ENCODE measurements at places on chromosomes 5 and 9.

GRCh38 chr9:134929193-134930158 lies 11.8 kb upstream of the FCN1 start:
- DNase-seq, result no peak

DNA sequence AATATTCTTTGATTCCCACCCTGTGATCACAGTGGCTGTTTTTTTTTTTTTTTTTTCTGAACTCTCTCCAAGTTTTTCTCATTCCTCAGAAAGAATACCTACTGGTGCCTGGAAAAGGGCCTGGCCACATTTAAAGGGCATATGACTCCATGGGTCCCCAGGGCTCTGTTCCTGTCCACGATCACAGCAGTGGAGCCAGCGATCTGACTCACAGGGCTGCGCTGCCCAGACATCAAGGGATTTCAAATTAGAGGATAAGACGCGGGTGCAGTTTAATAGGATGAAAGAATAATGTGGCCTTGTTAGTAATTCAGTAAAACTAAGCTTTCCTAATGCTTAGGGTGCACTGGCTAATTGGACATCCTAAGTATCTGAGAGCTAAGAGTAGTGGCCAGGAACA lies 175.1 kb upstream of the MSX2 start:
- DNase-seq, result no peak

DNA sequence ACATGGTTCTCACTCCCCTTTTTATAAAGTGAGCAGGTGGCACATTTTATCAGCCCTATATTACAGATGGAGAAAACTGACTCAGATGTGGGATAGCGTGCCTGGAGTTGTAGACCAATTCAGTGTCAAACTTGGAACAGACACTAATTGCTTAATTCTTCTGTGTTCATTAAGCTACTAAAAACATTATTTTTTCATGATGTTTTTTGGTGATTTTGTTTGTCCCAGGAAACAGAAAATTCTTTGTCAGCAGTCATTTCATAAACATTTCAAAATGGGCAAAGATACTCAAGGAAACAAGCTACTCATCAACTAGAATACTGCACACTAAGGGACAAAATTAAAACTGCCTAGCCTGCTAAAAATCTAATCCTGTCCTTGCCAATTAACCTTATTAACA lies 2.2 kb downstream of the ABHD17B start:
- no peak for DNase-seq

DNA sequence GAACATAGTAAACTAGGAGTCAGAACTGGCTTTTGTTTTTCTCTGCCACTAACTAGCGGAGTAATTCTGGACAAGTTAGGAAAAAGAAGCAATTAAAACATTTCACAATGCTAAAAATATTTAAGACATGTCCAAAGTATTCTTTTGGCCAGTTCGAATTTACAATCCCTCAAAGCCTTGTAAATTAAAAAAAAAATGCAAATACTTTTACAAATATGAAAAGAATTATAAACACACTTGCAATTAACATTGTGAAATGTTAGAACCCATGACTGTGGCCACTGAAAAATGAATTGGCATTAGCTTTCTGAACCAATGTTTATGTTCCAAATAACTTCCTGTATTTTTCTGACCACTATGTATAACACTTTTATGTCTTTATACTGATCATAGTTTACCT lies 2.2 kb downstream of the RAD1 start:
- no peak for DNase-seq

- DNase-seq, result no peak
These were observed 17.2 kb downstream of the SGTB start for GRCh38 chr5:65704621-65705239.

DNA sequence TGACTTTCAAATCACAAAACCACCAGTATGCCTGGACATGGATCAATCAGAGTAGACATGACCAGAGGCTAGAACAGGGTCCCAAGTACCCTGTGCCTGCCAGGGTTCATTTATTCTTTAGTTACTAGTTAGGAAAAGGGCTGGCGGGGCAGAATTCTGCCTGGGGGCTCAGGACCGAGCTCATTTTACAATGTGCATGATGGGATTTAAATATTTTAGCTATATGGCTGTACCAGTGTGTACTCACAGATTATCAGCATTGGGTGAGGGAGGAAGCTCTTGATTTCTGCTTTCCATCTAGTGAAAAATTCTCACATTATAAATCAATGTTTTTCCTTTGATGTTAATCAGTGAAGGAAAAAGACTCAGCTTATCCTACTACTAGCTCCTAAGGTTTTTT lies 1511.1 kb downstream of the EFNA5 start:
- DNase-seq, result no peak

DNA sequence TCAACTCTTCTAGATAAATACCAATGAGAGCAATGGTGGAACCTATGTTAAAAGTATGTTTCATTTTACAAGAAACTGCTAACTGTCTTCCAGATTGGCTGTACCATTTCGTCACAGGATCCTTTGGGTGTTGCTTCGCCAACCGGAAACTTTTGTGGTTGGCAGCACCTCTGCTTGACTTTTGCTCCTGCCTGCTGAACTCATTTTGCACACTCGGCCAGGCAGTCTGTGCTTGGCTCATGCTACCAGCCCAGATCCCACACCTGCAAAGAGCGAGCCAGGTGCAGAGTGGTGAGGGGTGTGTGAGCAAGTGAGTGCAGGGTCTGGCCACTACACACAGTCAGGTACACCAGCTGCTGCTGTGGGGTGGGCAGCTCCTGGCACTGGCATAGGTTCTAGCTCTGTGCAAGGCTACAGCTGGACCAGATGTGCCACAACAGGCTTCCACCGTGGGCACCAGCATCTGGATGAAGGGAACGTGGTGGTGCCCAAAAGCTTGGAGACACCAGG lies 422.3 kb downstream of the PRR16 start:
- DNase-seq, result no peak

- no peak for DNase-seq
These were observed 94.4 kb downstream of the ARHGAP26 start for GRCh38 chr5:142864290-142865260.

GRCh38 chr9:130672466-130672865 lies 8.1 kb downstream of the PRDM12 start:
- DNase-seq, result no peak

- no peak for DNase-seq
These were observed 200.6 kb upstream of the MVB12B start for GRCh38 chr9:126125992-126126409.

DNA sequence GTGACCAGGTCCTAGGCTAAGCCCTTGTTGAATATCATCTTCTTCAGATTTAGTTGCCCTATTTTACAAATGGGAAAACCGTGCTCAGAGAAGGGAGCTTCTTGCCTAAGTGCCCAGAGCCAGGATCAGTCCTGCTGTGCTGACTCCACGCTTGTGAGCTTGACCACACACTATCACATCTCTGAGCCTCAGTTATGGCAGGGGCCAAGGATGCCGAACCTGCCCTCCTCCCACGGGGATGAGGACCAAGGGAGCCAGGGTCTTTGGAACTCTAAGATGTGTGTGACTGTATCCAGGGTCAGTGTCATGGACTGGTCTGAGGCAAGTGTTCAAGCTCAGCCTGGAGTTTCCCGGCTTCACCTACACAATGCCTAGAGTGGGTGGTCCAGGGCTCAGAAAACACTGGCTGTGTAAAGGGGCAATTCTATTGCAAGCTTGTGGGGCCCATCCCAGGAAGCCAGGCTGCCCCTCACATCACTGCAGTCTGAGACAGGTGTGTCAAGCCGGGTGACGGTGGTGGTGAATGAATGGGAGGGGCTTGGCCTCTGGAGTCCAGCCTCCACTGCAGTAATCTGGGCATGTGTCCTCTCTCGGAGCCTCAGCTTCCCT lies 235.7 kb downstream of the PBX3 start:
- DNase-seq, result no peak

- no peak for DNase-seq
These were observed 88.0 kb downstream of the NLN start for GRCh38 chr5:65809817-65810531.

Data from stimulated activated CD4-positive, alpha-beta T cell treated with anti-CD3 and anti-CD28 coated beads, Interleukin-12 subunit alpha, Interleukin-12 subunit beta, amount 100 ng/mL, for 48 hours (primary cell).